ENCODE measurements at places on chromosomes 7 and 10.

GRCh38 chr7:494259-494687, 25.4 kb downstream of the PDGFA start:
- DNase-seq: no peak

- no peak for DNase-seq
These were observed 1078.2 kb upstream of the LRRTM3 start for GRCh38 chr10:65847436-65848230.

DNA sequence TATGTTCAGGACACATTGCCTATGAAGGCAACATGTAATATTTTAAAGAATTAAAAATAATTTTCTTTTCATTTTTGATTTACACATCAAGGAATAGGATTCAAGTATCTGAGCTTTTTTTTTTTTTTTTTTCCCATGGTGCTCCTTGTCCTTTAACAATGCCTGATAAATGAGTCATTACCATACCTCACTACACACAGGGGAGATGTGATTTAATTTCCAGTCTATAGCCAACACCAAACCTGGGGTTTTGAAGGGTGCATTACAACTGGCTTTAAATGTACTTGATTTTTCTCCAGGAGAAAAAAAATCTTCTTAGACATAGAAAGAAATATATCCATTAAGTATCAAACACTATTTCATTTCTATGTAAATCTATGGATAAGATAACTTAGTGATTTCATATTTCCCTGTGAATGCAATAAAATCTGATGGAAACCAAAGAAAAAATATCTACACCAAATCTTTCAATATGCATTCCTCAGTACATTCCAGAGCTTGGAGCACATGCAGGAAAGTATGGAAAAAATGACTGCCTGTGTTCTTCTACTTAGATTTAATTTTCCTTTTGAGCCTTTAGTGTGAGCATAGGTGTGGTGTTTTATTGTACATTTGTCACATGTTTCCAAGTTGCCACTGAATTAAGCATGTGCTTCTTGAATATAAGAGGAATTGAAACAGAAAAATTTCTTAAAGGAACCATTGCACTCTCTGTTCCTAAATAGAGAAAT, 204.8 kb upstream of the MEOX2 start:
- DNase-seq: no peak

DNA sequence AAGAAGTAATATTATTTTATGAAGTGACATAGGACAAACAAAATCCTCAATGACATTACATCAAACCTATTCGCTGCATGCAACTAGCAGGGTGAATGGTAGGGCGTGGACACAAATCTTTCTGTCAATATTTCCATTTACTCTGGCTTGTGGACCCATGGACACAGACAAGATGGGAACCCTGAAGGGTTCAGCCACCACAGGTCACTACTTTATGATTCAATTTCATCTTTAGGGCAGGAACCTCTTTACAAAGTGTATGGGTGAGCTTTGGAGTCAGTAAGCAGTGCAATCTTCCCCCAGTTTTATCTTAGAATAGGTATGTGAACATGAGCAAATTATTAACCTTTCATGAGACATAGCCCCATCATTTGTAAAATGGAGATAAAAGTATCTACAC, 982.4 kb upstream of the LRRTM3 start:
- DNase-seq: no peak

GRCh38 chr7:7304705-7305450, 122.5 kb downstream of the C1GALT1 start:
- DNase-seq: no peak

GRCh38 chr10:63227207-63227895, 94.2 kb downstream of the NRBF2 start:
- DNase-seq: no peak

- DNase-seq: no peak
These were observed 10.8 kb upstream of the MNX1 start for GRCh38 chr7:157021071-157021870.

DNA sequence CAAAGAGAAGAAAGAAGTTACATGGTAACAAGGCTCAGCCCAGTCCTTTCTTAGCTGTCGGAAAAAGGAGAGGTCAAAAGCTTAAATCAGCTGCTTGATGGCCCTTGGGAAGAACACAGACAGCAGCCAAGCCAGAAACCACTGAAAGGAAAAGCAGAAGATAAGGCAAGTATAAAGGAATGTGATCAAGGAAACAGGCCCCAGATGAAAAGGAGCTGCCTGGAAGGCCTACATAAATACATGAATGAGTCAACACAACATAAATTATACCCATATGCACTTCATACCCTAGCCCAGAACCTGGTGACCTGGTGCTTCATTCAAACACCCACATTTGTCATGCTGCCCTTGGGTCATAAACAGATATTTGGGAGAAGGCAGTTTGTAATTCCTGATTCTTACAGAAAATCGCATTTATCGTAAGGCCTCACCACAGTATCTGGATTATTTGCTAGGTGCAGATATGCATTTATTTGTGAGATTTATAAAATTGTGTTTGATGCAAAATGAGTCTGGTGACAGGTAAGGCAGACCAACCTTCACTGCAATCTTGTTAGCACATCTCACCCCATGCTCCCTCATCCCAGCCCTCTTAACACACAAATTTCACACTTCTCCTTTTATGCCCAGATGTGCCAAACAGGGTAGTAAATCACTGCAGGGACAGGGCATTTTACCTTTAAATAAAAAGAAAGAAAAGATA, 94.9 kb upstream of the KCNIP2 start:
- DNase-seq: no peak

DNA sequence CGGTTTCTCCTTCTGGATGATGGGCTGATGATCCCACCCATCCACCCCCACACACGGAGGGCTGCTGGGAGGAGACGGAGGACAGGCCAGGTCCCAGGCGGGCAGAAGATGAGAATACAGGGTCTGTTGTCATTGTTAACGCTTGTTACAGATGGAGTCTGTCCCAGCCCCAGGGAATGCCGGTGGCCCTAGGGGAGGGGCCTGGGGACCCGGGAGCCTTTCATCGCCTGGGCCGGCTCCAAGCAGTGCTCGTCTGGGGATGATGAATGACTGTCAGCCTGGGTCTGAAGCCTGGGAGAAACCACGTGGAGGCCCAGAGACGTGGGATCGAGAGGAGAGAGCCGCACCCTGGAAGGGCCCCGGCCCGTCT, 69.2 kb downstream of the UNCX start:
- no peak for DNase-seq

GRCh38 chr10:127715782-127716378, 21.1 kb upstream of the FOXI2 start:
- peak; percentile 60 for DNase-seq

DNA sequence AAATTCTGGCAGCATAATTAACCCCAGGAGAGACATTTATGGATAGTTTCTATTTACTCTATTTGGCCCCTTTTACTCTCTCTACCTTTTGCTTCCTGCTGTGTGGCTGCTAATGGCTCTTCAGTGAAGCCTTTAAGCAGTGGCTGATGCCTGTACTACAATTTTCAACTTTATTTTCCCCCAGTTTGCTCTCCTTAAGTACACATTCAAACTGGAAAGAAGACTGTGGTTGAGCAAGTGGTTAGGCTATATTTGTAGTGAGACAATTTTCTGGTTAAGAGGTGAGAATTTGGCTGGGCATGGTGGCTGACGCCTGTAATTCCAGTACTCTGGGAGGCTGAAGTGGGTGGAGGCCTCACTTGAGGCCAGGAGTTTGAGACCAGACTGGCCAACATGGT, 8.5 kb upstream of the RSBN1L start:
- no peak for DNase-seq

DNA sequence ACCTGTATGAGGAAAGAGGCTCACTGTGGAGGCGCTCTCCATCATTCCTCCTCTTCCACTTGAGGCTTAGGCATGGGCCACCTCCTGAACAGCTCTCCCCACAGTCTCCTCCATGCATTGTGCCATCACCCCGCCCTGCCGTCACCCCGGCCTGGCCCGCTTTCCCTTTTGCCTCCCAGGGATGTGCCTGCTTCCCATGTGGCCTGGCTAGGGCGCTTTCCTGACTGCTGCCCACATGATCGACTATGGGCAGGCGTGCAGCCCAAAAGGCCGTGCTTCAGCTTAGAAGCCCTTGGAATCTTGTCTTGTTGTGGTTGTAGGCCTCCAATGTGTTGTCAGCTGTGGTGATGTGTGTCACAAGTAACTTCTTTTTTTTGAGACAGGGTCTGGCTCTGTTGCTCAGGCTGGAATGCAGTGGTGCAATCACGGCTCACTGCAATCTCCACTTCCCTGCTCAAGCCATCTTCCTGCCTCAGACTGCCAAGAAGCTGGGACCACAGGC, 1.8 kb upstream of the ACTR3C start:
- peak; percentile 47 for DNase-seq

GRCh38 chr10:96450529-96451207, 63.1 kb downstream of the TLL2 start:
- DNase-seq: no peak

DNA sequence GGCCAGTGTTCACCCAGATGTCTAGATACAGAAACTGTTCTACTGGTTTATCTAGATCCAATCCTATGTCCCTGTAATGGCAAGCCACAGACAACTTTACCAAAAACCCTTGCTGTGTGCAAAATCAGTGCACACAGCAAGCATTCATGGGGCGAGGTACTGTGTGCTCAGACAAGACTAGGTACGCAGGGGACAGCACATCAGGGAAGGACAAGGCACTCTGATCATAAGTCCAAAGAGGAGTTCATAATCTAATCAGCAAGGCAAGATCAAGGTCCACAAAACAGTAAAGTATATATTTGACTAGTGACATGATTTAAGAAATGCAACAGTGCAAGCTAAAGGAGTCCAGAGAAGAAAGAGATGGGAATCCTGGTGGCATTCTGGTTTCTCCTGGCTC, 25.9 kb downstream of the KCNMA1 start:
- no peak for DNase-seq

GRCh38 chr10:96636551-96636950, 49.7 kb upstream of the TM9SF3 start:
- no peak for DNase-seq

DNA sequence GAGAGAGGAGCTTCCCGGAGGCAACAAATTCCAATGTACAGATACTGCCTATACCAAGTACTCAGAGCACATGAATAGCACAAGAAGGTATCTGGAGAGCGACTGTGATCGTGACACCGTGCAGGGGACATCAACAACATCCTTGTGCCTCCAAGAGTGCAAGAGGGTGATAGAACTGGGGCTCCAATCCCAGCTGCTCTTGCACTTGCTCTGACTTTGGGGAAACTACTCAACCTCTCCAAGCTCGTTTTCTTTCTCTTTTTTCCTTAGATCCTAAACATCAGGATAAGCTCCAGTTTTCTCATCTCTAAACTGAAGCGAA, 12.1 kb downstream of the RFC2 start:
- DNase-seq: no peak

DNA sequence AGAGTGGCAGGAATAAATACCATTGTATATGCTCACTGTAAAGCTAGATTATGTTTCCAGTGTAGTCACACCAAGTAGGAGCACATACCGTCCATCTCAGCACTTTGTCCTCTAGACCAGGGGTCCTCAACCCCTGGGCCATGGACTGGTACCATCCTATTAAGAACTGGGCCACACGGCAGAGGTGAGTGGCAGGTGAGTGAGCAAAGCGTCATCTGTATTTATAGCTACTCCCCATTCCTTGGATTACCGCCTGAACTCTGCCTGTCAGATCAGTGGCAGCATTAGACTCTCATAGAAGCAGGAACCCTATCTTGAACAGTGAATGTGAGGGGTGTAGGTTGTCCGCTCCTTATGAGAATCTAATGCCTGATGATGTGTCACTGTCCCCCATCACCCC, 735.3 kb downstream of the MAGI2 start:
- no peak for DNase-seq

- DNase-seq: no peak
These were observed 4.4 kb upstream of the MALSU1 start for GRCh38 chr7:23294549-23295400.

DNA sequence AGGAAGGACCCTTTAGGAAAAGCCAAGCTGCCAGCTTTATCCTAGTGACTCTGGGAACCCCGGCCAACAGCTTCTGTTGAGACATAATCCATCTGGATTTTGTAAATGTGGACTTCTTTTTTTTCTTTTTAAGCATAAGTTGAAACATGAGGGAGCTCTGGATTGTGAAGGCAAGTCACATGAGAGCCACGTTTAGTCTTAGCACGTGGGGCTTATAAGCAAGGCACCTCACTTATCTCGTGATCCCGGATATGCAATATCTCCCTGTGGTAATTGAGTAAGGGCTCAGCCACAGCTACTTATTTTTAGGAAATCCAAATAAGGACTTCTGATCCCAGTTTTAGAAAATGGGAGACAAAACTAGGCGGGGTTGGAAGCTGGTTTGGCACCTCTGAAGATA, 111.2 kb upstream of the PTN start:
- no peak for DNase-seq

DNA sequence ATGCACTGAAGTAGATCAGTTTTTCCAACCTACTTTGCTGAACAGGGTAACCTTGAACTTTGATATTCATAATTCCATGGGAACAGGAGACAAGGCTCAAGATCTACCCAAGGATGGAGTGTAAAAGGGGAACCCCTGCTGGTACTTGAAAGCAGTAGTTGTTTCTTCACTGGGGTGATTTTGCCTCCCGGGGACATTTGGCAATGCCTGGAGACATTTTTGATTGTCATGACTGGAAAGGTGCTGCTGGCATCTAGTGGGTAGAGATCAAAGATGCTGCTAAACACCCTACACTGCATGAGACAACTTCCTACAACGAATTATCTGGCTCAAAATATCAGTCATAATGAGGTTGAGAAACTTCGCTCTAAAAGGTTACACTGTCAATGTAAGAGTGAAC, 214.8 kb upstream of the CTBP2 start:
- no peak for DNase-seq

DNA sequence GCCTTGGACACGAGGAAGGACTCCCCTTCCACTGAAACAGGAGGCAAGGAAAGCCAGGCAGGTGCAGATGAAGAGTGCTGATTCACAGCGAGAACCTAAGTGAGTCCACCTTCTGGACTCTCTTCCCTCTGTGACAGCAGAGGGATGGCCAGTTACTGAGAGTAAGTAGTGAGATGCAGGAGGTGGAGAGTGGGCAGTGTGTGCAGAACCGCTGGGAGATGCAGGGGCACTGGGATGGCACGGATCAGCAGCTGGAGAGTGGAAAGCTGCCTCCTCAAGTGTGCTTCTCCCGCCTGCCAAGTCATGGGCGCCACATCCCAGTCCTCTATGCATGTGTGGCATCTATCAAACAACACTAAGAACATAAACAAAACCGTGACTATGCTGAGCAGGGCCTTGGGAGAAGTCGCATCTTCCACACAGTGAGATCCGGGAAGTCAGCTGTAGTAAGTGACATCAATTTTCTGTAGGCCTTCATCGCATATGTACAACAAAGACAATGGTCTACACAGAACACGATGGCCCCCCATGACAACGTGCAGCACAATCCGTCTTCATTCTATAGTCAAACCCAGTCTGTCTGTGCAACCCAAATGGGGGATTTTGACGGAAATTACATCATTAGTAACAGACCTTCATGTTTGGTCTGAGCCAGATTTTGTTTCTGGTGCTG, 217.4 kb upstream of the KLF14 start:
- no peak for DNase-seq

All from Kasumi-1 (cell line).